ENCODE measurements at places on chromosomes 7 and 10.

DNA sequence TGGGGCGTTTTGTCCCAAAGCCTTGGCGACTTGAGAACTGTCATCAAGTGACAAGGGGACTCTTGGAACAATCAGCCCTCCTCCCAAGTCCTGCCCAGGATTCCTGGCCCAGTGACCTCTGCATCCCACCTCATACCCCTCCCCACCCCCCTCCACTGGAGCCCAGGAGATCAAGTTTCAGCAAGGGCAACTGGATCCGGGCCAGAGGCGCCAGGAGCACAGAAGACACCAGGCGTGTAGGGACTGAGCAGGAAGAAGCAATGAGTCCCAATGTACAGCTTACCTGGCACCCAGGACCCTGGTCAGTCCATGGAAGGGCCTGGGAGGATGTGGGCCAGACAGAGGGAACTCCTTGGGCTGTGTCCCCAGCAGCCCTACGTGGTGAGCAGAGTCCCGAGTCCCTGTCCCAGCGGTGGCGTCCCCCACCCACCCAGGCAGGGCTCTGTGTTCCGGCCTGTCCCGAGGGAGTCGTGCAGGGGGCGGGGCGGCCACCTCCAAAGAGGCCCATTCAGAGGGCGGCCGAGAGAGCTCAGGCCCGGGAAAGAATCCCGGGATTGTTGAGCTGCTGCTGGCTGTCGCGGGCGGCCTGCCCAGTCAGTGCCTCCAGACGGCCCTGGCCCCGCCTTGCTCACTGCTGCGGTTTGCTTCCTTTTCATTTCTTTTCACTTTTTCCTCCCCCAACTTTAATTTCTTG, 254.1 kb downstream of the TNS3 start:
- peak; percentile 36 for DNase-seq

- no peak for DNase-seq
Observed at GRCh38 chr7:105642264-105642663, 61.0 kb upstream of the EFCAB10 start.

- DNase-seq = no peak
Observed at GRCh38 chr7:137844677-137845425, 1.9 kb downstream of the DGKI start.

- no peak for DNase-seq
Observed at GRCh38 chr7:30880941-30881340, 30.7 kb upstream of the AQP1 start.

DNA sequence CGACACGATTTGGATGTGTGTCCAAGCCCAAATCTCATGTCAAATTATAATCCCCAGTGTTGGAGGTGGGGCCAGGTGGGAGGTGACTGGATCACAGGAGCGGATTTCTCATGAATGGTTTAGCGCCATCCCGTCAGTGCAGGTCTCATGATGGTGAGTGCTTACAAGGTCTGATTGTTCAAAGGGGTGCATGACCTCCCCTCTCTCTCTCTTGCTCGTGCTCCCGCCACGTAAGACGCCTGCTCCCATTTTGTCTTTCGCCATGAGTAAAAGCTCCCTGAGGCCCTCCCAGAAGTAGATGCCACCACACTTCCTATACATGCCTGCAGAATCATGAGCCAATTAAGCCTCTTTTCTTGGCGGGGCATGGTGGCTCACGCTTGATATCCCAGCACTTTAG, 71.5 kb upstream of the NANOS1 start:
- no peak for DNase-seq
